NCI-H748 treated with DMSO at 0.1 percent for 48 hours (cell line): ENCODE measurements at places on chromosomes 6 and 20.

- DNase-seq: no peak
Measured at GRCh38 chr6:105109955-105110895, 69.6 kb downstream of the POPDC3 start.

- DNase-seq: no peak
Measured at GRCh38 chr6:1586861-1587450, 22.8 kb upstream of the FOXC1 start.

DNA sequence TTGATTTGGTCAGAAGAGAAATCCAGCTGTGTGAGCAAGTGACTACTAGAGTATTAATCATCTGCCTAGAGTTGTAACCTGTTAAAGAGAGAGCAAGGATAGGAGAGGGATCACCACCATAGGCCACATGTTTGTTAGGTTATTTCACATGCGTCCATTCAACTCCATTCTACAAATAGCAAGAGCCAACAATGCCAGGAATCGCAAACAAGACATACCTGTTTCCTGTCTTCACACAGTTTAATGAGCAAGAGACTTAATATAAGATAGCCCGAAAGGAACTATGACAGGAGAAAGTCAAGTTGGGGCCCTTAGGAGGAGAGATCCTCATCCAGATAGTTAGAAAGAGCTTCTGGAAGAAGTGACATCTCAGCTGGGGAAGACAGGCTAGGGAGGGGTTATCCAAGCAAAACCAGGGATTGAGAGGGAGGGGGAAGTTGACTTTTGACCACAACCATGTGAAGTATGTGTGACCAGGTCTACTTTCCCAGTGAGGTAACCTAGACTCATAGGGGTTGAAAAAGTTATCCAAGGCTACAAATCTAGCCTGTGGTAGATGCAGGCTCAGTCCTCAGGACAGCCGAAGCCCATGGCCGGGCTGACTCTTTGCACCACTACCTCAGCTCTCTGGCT lies 147.4 kb downstream of the ALDH8A1 start:
- no peak for DNase-seq

DNA sequence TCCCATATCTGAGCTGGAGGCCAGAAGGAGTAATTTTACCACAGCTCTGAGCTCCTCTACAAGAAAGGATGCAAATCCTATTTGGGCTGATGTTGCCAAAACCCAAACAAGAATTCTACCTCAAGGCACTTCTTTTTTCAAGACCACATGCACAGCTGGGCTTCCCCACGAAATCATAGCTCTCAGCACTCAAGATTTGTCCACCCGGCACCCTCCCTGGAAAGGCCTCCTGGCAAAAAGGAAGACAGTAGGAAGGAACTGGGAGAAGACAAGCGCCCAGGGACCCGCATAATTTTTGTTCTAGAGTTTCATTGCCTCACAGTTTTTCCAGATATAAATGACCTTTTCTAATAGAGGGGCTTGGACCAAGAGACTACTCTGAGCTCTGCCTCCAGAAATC lies 90.5 kb downstream of the BANF2 start:
- no peak for DNase-seq

DNA sequence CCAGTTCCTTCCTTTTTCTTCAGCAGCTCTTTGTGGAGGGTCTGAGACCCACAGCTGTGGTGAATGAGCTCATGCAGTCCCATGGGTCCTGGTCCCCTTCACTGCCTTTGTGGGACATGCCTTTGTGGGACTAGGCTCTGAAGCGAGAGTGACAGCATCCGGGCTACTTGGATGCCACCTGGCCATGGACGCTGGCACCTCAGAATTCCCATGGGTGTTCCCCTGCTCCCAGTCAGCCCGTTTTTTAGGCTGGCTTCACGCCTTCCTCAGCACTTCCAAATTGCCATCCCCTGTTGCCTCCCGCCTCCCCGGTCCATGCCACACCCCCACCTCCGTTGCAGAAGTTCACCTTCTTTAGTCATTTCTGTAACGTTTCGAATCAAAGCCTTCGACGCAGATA lies 45.1 kb downstream of the RAMACL start:
- no peak for DNase-seq

DNA sequence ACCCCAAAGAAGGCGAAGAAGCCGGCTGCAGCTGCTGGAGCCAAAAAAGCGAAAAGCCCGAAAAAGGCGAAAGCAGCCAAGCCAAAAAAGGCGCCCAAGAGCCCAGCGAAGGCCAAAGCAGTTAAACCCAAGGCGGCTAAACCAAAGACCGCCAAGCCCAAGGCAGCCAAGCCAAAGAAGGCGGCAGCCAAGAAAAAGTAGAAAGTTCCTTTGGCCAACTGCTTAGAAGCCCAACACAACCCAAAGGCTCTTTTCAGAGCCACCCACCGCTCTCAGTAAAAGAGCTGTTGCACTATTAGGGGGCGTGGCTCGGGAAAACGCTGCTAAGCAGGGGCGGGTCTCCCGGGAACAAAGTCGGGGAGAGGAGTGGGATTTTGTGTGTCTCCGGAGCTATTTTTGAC lies 69.6 kb downstream of the HFE start:
- peak; percentile 78 for DNase-seq

GRCh38 chr6:84581494-84582259 lies 182.7 kb downstream of the TBX18 start:
- no peak for DNase-seq

DNA sequence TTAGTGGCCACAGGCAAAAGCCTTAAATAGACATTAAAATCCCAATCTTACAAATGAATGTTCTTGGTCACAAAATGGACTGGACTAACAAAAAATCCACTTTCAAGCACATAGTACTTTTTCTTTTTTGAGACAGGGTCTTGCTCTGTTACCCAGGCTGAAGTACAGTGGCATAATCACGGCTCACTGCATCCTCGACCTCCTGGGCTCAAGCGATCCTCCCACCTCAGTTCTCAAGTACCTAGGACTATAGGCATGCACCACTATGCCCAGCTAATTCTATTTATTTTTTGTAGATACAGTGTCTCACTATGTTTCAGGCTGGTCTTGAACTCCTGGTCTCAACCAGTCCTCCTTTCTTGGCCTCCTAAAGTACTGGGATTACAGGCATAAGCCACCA lies 59.4 kb downstream of the MAP3K5 start:
- no peak for DNase-seq

- DNase-seq: no peak
Measured at GRCh38 chr6:113723182-113723581, 134.0 kb upstream of the MARCKS start.

- peak; percentile 68 for DNase-seq
Measured at GRCh38 chr6:20891161-20891560, 356.9 kb downstream of the CDKAL1 start.

DNA sequence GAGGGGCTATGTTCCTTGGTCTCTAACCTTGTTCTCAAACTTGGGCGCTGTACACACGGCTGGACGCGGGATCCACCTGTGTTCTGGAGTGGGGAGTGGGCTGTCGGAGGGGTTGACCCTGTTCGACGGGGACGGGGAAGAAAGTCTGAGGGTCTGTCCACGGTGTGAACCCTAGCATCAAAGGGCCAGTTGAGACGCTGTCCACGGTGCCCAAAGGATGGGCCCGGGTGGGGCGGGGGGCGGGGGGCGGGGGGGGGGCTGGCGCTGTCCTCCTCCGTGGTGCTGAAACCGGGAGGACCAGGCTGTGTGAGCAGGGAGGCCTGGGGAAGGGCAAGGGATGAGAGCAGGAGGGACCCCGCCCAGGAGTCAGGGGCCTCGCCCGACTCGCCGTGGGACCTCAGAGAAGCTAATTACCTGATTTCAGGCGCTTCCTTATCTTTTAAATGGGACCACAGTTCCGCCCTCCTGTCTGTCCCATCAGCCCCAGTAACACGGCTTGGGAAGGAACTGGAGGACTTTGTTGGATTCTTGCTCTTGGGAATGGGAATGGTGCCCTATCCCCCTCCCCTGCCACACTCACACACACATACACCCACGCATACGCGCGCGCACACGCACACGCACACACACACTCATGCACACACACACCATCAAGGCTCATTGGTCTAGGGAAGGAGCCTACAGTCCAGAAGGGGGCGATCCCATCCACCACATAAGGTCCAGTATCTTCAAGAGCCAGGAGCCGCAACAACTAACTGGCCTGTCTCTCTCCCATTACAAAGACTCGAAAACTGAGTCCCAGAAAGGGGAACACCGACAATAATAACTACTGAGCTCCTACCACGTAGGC lies 1.0 kb upstream of the VSTM2L start:
- DNase-seq: peak; percentile 56

GRCh38 chr6:165013701-165014100 lies 295.7 kb downstream of the C6orf118 start:
- no peak for DNase-seq

DNA sequence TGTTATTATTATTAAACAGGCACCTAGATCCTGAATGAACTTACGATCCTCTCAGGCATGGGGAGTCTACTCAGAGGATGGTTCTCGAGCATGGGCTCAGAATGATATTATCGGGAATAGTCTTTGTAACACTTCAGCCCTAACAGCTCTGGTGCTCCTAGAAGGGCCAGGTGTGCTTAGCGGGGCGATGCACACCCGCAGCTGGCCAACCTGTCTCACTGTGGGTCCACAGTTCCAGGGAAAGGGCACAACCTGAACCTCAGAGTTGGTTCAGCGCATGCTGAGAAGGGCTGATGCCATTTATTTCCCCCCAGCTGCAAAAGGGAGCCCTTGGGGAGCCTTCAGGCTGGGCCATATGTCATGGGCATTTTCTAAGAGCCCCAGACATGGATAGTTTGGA lies 26.2 kb downstream of the RRAGD start:
- DNase-seq: no peak

DNA sequence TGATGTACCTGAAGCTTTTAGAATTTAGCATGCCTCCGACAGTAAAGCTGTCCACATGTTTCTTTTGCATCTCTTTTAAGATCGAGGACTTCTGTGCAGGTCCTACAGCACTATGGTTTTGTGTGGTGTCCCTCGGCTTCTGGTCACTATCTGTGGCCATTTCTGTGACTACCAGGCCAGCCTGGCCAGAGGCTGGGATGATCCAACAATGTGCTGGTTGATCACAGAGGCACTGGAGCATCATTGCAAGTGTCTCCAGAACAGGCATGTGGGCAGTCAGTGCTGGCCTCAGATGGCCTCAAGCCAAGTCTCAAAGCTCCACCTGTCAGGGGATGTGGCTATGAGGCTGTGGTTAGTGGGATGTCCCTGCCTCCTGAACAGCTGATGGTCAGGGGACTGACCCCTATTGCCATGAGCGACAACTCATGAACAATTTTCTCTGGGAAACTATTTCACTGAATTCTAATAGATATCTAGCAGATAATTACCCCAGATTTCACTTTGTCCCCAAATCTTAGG lies 136.6 kb downstream of the SYNDIG1 start:
- DNase-seq: no peak

DNA sequence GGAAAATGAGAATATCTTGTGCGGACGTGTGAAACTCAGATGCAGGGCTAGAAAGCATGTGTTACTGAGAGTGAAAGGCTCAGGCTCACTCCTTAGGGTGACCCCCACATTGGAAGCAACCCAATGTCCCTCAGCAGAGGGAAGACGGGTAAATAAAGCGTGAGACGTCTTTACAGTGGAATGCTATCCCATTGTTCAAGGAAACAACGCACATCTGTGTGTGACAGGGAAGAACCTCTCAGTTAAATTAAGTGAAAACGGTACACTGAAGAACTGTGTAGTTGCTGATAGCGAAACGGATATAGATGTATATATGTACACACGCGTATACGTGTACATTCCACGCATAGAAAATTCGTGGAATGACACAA lies 839 bp downstream of the HNF4A start:
- DNase-seq: no peak

- no peak for DNase-seq
Measured at GRCh38 chr6:15476631-15477380, 186.0 kb downstream of the DTNBP1 start.

GRCh38 chr6:156886409-156886808 lies 109.2 kb downstream of the ARID1B start:
- DNase-seq: no peak

GRCh38 chr6:165768961-165769360 lies 105.9 kb upstream of the PDE10A start:
- DNase-seq: no peak

GRCh38 chr6:33616113-33616512 lies 5.0 kb upstream of the ITPR3 start:
- DNase-seq: no peak

GRCh38 chr6:108463784-108464183 lies 96.9 kb upstream of the FOXO3 start:
- DNase-seq: no peak

GRCh38 chr6:32192608-32193039 lies at the start of gene GPSM3:
Gene GPSM3, minus strand, starts transcription at chr6:32192643. Its CDS starts 130 bp downstream, at chr6:32192513.
- DNase-seq: no peak

DNA sequence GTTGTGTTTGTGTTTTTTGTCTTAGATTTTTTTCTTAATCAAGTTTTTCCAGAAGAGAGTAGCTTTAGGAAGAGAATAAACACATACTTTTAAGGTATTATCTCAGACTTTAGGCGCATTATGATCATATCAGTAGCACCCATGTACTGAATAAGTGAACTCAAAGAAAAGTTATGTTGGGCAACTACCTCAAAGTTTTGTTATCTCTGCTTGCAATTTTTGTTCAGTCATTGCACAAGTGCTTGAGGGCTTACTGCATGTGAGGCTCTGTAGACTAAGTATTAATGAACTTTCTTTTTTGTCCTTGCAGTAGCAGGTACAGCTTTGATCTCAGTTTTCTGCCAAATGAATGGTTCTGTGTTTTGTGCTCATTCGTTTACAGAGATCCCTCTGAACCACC lies 189.0 kb downstream of the SLC16A10 start:
- DNase-seq: no peak

DNA sequence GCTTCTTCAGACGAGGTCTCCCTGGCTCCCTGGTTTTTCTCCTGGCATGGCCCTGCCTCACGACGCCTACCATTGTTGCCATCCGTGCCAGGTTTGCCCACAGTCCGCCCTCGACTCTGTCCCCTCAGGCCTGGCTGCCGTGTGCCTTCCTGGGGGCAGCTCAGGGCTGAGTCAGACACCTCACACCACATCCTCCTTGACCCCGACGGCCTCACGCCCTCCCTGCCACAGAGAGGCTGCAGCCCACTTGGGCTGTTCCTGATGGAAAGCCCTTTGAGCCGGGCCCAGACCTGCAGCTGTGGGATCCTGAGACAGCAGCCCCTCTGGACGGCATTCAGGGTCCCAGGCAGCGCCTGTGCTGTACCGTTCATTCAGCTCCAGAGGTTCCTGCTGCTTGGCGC lies 108.3 kb downstream of the PSMB1 start:
- no peak for DNase-seq
